ENCODE measurements at places on chromosomes 12 and 14. TPM values are rescaled to one million over a fixed set of nuclear protein-coding genes. Genes with fewer than 3 reads are reported as not detected.
A peak's percentile ranks its signal among the peaks of the same experiment; 100 is the strongest.

DNA sequence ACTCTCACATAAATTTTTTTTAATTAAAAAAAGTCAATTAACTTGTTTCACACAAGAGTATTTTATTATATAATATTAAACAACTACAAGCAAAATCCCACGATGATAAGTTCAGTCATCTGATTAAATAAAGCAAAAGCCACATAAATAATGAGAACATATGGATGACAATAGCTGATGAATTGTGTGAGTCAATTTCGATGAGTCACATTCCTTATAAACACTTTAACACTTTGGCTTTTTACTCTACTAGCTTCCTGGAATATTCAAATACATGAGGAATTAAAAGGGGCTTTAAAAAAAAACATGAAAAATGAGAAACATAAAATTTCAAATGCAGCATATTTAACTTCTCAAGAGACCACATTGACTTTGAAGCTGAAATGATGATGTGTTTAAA, 95.3 kb downstream of the BCAT1 start:
- DNase-seq = peak; percentile 86

DNA sequence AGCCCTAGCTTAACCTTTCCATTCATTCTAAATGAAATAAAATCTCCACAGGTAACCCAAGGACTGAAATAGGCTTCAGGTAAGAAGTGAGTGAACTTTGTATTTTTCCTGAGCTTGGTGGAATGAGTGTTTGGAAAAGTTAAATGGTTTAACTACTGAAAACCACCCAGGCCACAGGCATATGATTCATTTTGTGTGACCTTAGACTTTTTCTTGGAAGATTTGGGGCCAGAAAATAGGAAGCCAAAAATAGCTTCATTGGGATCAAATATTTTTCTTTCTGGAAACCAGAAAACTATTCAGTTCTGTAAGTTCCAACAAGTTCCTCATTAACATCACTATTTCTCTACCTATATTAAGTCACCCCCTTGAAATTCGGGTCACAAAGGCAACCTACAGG, 212.6 kb downstream of the PCNX1 start:
- no peak for DNase-seq

- DNase-seq = no peak
Measured at GRCh38 chr12:112413855-112414625, 4.6 kb upstream of the RPL6 start.

DNA sequence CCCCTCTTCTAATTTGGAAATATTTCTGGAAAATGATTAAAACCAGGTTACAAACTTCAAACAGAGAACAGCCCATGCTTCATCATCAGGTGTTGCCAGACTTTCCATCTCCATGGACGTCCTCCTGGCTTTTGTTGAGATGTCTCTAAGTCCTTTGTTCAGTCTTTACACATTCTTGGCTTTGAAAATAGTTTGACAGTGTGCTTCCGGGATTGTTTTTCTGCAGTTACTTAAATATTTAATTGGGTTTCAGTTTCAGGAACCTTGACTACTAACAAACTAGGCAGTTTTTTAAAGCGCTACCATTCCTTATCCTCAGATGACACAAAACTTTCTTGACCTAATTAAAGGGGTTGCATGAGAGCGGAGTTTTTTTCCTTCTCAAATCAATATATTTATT, 47.8 kb downstream of the GOLGA5 start:
- no peak for DNase-seq

DNA sequence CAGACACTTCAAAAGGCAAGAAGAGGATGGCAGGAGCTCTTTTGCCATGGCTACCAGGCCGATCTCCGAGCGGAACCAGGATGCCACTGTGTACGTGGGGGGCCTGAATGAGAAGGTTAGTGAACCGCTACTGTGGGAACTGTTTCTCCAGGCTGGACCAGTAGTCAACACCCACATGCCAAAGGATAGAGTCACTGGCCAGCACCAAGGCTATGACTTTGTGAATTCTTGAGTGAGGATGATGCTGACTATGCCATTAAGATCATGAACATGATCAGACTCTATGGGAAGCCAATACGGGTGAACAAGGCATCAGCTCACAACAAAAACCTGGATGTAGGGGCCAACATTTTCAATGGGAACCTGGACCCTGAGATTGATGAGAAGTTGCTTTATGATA, 9.8 kb downstream of the GARIN2 start:
- no peak for DNase-seq

DNA sequence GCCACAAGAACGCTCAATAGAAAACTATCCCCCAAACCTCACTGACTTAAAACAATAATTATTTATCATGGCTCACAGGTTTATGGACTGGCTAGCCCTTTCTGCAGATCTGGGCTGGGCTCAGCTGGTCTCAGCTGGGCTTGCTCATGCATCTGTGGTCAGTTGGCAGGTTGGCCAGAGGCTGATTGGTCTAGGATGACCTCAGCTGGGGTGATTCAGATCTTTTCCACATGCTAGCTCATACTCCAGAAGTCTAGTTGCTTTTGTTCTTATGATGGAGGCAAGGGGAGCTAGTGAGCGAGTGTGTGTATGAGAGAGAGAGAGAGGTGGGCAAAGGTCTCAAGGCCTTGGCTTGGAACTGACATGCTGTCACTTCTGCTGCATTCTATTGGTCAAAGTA, 181.2 kb upstream of the NRXN3 start:
- DNase-seq = peak; percentile 72

DNA sequence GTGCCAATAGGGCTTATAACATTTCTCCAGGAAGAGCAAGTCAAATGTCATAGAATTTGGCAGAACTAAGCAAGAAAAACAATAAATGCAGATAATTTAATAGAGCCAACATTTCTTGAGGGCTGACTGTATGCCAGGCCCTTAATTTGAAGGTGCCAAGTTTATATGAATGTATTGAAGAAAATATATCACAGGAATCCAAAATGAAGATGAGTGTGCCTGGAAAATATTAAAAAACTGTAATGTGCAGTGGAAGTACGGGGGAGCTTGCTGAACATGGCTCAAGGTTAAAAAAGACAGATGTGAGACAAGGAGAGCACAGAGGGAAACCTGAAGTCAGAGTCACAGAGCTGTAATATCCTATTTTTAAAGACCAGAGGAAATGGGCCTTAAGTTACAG, 16.4 kb downstream of the NR1H4 start:
- no peak for DNase-seq

- DNase-seq = peak; percentile 67
Measured at GRCh38 chr12:114625294-114625851, 58.6 kb downstream of the TBX3 start.

GRCh38 chr12:46461907-46462640, 89.5 kb upstream of the SLC38A2 start:
- no peak for DNase-seq

- DNase-seq = no peak
Measured at GRCh38 chr12:14264316-14264715, 101.2 kb upstream of the ATF7IP start.

DNA sequence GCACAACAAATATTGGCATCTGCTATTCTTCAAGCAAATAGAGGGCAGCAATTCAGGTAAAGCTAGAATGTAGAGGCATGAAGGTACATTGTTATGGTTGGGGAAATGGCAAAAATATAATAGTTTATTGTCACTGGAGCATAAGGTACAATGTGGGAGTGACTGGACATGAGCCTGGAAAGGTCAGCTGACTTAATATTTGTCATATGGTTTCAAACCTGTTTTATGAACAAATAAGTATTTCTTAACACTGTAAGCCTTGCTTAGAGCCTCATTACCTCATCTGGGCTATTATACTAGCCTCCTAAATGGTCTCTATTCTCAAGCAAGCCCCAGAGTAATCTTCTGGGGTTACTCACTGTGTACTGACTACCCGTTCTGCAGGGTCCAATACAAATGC, 33.7 kb downstream of the FAM177A1 start:
- DNase-seq = no peak

DNA sequence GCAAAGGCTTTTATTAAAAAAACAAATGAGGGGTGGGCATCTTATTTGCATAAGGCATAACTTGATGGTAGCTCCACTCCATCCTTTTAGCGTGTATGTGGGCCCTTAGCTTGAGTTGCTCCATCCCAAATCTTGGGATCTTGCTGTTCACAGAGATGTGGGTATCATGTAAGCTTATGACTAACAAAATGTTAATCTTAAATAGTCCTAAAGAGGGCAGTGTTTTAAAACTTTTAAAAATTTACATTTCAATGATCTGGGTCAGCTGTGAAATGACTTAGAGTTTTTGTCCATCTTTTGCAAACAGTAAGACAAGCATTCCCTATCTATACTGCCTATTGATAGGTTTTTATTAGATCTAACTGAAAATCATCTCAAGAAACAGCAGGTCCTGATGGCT, 86.0 kb downstream of the SLCO1A2 start:
- DNase-seq = peak; percentile 14

DNA sequence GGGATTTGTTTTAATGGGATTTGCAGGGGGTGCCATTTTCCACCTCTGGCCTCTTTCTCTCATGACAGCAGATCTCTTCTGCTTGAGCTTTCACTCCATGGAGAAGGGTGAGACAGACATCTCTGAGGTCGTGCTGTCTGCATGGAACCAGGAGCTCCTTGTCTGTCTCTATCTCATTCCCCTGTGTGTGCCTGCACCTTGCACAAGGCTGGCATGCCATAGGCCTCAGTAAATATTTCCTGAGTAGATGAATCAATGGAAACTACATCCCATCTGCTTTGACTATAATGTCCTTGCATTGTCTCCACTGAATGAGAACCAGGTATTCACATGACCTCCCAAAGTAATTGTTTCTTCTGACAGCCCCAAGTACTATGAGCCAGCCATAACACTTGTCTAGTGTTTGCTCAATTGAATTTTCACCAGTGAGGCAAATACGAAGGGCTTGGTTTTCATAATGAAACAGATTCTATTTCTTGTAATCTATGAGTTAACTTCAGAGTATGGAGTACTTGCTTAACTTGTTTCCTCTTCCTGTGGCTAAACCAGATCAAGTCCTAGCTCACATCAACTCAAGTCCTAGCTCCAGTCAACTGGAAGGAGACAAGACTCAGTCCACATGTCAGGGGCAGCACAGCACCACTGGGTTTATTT, 32.3 kb downstream of the KCNK13 start:
- DNase-seq = peak; percentile 85

DNA sequence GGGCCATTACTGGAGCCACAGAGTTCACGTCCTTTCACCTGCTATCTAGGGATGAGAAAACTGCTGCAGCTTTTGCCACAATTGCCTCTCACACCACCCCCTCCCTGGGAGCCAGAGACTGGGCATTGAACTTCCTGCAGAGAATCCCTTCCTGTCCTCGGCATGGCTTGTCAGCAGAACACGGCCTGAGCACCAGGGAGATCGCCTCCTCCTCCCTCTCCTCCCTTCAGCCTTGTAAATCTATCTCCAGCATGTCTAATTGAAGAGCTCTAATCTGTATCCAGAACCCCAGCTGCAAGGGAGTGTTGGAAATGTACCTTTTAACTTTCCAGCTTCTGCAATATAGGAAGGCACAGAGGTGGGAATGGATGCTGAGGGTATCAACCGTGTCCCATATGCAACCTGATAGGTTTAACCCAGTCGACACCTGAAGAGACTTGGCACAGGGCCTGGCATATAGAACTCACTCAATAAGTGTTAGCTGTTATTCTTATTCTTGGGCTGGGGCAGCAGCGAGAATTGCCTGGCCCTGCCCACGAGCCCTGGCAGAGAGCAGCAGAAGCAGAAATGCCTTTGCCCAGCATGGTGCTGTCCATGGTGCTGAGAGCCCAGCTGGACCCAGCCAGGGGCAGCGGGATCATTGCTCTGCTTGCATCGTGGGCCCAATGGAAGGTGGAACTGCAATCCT, 26.8 kb downstream of the TMEM63C start:
- peak; percentile 50 for DNase-seq

DNA sequence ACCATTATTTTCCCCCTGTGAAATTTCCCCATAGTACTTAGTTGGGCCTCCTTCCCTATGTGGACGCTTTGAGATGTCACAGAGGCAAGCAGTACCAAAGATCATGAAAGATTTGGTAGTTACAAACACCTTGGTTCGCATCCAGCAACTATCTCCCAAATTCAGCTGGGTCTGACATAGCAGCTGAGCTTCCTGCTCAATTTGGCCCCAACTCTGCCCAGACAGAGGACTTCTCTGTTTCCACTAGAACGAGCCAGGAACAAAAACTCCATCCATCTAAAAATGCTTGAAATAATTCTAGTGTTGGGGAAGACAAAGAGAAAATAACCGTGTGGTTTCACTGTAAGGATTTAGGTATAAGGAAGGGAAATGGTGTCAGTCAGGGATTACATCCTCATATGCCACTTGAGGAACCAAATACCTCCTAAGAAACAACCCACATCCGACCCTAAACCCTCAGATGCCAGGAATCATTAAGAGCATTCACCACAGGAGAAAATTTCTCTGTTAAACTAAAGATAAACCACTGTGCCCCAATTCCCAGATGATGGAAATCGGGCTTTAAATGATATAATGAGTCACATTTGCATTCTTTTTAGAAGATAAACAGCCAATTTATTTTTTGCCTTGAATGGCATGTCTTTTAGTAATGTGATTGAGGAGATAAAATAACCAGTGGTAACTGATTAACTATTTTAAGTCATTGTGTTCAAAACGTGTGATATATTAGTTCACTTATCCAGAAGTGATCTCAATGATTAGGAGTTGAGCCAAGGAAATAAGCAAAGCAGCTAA, 103.7 kb upstream of the IFNG-AS1 start:
- peak; percentile 88 for DNase-seq

GRCh38 chr12:15278816-15279658, 43.3 kb upstream of the PTPRO start:
- DNase-seq = peak; percentile 89

DNA sequence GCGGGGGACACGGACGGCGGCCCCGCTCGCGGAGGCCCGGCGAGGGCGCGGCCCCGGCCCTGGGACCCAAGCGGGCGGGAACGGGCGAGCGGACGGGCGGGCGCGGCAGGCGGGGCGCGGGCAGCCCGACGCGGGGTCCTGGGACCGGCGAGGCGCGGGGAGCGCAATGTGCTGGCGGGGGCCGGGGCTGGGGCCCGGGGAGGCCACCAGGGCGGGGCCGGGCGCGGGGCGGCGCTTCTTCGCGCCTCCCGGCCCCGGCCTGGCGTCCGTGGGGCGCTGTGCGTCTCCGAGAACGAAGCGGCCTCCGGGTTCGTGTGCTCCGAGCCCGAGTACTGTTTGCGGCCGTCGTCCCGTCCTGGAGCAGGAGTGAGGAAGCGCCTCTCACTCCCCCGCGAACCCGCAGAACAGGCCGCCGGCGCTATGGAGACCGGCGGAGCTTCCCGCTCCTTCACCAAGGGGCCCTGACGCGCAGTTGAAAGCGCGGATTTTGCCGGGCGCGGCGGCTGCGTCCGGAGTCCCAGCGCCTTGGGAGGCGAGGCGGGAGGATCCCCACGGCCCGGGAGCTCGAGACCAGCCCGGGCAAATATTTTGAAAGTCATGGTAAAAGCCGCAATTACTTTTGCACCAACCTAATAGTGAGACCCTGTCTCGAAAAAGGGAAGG, 420 bp upstream of the ANKLE2 start:
- peak; percentile 88 for DNase-seq

GRCh38 chr14:81402123-81402495, 2.0 kb upstream of the STON2 start:
- peak; percentile 26 for DNase-seq

- DNase-seq = no peak
Measured at GRCh38 chr12:118544569-118544968, 168.2 kb downstream of the SUDS3 start.

Gene ARHGEF40
- 24.7 TPM for total RNA-seq

Gene FLVCR2
- 2.1 TPM for total RNA-seq

Gene LRCOL1
- 0.17 TPM for total RNA-seq

Gene OTX2
- total RNA-seq = not detected

Gene CALM1
- total RNA-seq = 269 TPM

Gene AVPR1A
- total RNA-seq = not detected

Gene APOF
- total RNA-seq = not detected

Gene ELK3
- total RNA-seq = 13.1 TPM

Gene RASSF9
- 0.77 TPM for total RNA-seq

Gene CYP46A1
- under 0.01 TPM for total RNA-seq
